ENCODE measurements at places on chromosomes 6 and 20.
A peak's percentile ranks its signal among the peaks of the same experiment; 100 is the strongest.

DNA sequence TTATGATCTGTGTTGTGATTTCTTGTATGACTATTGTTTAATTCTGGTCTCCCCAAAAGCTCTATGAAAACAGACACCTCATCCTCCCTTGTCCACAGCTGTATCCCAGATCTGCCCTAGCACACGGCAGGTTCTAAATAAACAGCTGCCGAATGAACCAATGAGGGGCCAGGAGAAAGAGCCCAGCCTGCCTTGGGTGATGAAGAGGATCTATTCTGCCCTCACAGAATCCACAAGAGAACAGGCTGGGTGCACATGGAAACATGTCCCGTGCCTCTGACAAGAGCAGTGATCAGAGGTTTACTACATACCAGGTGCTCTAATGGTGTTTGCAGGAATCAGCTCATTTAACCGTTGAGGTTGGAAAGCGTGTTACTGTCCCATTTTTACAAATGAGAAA, 15.6 kb upstream of the TLDC2 start:
- no peak for DNase-seq

- no peak for DNase-seq
Observed at GRCh38 chr6:27209659-27210269, 37.7 kb upstream of the PRSS16 start.

GRCh38 chr6:170516783-170517616, 36.1 kb downstream of the PSMB1 start:
- DNase-seq, result no peak

- no peak for DNase-seq
Observed at GRCh38 chr6:51382847-51383246, 564.2 kb downstream of the TFAP2B start.

DNA sequence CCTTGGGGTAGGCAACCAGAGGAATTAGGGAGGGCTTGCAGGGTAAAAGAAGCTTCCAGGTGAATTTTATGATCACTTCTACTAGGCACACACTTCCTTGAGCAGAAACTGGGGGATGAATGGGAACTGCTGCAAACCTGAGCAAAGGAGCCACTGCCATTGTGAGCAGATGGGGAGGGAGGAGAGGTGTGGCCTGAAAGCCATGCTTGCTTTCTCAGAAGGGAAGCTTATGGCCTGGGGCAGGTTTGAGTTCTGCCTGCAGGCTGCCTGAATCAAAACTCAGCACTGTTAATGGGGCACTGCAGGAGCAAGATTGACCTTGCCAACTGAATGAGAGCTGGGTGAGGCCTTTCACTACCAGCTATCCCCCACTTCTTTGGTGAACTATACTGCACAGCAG, 328.1 kb downstream of the NKAIN2 start:
- DNase-seq, result no peak

GRCh38 chr6:21420146-21420878, 173.2 kb upstream of the SOX4 start:
- DNase-seq, result no peak

GRCh38 chr6:90695316-90695715, 108.4 kb upstream of the MAP3K7 start:
- DNase-seq, result no peak

GRCh38 chr20:63697868-63698545, 1.6 kb downstream of the TNFRSF6B start:
- no peak for DNase-seq

DNA sequence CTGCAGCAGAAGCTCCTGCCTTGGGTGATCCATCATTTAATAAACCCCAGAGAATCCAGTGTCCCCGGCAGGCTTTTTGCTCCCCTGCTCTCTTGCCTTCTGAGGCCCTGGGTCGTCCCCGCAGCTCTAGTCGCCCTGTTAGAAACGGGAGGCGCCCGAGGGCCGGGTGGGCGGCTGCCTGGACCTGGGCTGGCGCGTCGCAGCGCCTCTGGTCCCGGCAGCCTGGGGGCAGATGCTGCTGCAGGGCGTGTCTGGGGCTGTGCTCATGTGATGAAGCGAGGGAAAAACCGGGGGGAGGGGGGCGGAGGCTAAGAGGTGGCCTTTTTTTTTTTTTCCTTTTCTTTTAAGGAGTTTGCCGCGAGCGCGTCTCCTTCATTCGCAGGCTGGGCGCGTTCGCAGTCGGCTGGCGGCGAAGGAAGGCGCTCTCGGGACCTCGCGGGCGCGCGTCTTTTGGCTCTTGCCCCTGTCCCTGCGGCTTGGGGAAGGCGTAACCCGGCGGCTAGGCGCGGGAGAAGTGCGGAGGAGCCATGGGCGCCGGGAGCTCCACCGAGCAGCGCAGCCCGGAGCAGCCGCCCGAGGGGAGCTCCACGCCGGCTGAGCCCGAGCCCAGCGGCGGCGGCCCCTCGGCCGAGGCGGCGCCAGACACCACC, 394 bp downstream of the AKAP12 start:
- DNase-seq, result peak; percentile 60

DNA sequence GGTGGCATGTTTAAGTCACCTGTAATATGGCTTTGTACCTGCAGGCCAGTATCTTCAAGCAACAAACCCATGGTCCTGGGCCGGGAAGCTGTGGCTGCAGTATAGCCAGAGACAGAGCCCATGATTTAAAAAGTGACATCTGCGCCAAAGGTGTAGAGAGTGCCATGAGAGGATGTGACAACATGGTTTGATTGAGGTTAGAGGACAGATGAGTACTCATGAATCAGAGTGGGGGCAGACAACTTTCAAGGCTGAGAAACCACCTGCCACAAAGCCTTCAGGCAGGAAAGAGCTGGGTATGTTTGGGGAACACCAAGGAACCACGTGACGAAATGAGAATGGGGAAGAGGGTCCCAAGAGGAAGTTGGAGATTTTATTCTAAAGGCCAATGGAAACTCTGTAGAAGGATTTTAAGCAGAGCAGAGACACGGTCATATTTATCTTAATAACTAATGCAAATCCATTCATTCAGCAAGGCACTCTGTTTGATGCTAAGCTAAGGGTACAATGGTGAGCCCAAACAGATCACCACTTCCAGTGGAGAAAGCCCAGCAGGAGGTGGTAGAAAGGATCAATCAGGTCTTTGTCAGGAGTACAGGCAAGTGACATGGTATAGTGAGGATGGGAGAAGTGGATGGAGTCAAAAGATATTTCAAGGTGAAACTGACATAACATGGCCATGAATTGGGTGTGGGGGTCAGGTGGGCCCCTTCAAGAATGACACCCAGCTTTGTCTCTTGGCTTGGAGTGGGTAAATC, 3.4 kb upstream of the MICAL1 start:
- no peak for DNase-seq

GRCh38 chr6:15309611-15310283, 63.9 kb downstream of the JARID2 start:
- no peak for DNase-seq

GRCh38 chr6:82833481-82833880, 232.2 kb downstream of the UBE3D start:
- DNase-seq, result no peak

DNA sequence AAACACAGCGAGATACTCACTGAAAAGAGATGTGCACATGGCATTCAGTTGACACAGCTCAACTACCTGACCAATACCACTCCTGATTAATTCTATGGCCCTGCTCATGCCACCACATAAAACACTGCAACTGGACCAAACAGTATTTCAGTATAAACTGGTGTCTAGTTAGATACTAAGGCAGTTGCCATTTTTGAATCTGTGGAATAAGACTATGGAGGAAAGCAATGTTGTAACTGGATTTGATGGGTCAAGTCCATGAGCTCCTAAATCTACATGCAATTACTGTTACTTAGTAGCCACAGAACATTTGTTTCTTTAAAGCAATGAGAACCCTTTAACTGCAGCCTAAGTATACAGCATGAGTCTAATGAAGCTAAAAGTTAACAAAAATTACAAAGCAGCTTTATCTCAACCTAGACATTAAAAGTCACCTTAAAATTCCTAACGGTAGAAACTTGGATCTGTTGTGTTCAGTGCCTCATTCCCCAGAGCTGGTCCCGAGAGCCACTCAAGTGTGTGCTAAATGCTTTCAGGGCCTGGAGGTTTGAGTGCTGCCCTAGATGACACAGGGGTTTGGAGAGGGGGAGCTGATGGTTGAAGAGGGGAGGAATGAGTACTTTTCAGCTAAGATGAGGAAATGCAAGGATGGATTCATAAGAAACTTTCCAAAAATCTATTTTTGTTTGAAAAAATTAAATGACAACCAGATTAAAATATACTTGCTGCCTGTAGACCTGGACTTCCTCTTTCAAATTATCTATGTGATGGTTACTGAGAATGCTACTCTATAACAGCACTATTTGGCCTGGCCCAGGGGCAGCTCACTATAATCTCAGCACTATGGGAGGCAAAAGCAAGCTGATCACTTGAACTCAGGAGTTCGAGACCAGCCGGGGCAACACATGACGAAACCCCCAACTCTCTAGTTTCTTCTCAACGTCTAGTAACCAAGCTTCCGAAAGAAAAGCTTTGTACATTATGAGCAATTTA, 15.6 kb downstream of the SNX5 start:
- no peak for DNase-seq

- no peak for DNase-seq
Observed at GRCh38 chr6:11253594-11253993, 21.1 kb upstream of the NEDD9 start.

- DNase-seq, result no peak
Observed at GRCh38 chr6:129141499-129141898, 258.6 kb downstream of the LAMA2 start.
